Stimulated activated naive CD4-positive, alpha-beta T cell treated with Interleukin-2 at 50 U/mL for 16 hours (primary cell): ENCODE measurements at places on chromosomes 3 and 15.

DNA sequence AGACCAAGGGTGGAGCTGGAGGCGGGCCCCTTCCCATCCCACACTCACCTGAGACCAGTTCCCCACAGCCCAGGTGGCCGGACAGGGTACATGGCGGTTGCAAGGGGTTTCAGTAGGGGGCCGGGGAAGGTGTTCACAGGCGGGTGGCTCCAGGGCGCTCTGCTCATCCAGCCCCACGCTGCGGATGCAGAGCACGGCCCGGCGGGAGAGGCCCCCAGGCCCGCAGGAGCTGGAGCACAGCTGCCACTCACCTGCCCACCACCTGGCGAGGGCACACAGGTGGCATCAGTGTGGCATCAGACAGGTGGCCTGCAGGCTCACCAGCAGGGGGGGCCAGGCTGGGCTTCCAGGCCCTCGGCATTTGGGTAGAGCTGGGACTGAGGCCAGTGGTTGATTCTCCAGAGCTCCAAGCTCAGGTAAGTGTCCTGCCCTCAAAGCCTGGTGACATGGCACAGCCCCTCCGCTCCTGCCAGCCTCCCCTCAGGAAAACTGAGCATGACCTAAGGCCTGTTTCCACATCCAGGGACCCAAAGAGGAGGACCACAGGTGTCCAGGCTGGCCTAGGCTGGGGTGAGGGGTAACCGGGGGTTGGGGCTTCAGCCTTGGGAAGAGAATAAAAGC, 43.8 kb downstream of the ADAMTS7 start:
- DNase-seq: no peak

GRCh38 chr3:172846706-172847105, 96.2 kb downstream of the ECT2 start:
- no peak for DNase-seq

GRCh38 chr3:172261054-172261453, 187.2 kb downstream of the GHSR start:
- DNase-seq: no peak

GRCh38 chr3:83434880-83435587, 1523.8 kb upstream of the CADM2 start:
- DNase-seq: no peak

- no peak for DNase-seq
Observed at GRCh38 chr3:120451272-120451761, 525 bp upstream of the FSTL1 start.

DNA sequence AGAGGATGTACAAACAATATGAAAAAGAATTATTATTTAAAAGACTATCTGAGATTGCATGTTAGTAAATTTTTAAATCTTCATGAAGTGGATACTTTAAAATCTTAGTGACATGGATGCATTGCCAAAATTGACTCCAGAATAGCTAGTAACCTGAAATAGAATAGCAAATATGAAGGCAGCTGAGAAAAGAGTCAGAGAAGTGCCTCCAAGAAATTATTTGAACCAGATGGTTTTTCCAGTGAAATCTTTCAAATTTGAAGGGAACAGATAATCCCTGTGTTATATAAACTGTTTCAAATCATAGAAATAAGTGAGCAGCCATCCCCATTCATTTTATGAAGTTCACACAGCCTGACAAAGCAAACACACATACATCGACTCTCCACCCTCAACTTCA, 29.6 kb downstream of the FSIP1 start:
- DNase-seq: no peak

DNA sequence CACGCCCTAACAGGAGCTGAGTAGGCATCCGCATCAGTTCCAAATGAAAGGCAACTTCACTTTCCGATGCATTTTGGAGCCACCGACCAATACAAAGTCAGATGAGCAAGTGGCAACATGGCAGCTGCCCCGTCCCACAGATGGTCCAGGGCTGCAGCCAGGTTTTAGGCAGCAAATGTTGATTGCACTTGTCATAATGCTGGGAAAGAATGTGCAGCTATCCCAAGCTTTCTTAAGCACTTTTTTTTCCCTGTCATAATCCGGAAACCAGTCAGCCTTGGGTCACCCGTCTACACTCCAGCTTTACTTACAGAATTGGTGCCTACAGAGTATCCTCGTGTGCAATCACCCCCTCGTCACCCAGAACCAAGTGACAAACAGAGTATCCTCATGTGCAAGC, 147.7 kb downstream of the CHSY1 start:
- no peak for DNase-seq

GRCh38 chr3:135688003-135688402, 277.5 kb upstream of the PPP2R3A start:
- no peak for DNase-seq
